ENCODE measurements at places on chromosomes 1 and 21.

GRCh38 chr21:14591882-14592281 lies 45.8 kb upstream of the SAMSN1 start:
- no peak for DNase-seq

DNA sequence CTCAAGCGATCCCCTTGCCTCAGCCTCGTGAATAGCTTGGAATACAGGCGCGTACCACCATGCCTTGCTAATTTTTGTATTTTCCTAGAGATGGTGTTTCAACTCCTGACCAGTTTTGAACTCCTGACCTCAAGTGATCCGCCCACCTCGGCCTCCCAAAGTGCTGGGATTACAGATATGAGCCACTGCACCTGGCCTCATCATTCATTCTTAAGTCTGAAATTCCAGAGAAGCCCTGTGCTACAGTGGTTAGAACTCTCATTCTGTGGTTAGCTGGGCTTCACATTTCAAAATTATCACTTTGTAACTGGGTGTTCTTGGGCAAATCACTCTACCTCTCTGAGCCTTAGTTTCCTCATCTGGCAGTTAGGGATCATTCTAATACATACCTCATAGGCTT lies 86.1 kb upstream of the POU3F1 start:
- no peak for DNase-seq

- no peak for DNase-seq
Measured at GRCh38 chr1:151831605-151832004, at the start of gene RORC. Gene RORC, minus strand, starts transcription at chr1:151831802. Its CDS starts 38 bp downstream, at chr1:151831764.

GRCh38 chr1:194537521-194537920 lies 1351.1 kb upstream of the B3GALT2 start:
- DNase-seq: no peak

DNA sequence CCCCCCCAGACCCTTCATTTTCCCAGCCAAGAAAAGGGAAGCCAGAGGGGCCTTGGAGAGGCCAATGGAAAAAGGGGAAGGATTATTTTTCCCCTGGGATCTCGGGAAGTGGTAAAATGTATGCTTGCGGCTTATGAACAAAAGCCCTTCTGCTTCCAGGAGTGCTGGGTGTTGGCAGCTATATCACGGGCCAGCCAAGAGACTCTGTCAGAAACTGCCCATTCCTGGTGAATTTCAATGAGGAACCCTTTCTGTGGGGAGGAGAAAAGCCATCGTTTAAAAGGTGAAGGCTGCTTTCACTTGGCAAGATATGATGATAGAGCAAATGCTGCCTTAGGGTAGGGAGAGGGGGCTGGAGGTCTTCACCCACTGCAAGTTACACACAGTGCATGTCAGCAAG lies 69.7 kb upstream of the ZC3H12A start:
- DNase-seq: no peak

Measured in memory B cell (primary cell).